ENCODE measurements at places on chromosomes 7 and 10.

DNA sequence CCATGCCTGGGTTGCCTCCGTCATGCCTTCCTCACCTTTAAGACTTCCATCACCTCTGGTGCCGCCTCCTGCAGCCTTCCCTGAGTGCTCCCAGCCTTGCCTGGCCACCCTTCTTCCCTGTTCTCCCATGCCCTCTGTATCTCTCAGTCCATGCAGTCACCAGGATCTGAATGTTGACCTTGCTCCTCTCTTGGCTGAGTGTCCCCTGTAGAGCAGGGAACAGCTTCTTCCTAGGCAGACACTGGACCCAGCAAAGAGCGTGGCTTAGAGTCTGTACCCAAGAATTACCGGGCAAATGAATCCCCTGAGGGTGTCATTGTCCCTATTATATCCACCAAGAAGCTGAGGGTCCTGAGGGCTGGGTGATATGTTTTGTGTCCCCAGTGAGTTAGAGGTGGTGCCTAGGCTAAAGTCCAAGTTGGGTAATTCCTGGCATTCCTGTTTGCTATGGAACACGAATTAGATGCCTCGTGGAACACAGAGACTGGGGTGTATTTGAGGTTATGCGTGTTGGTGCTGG, 505.6 kb downstream of the RPS24 start:
- DNase-seq = no peak

- no peak for DNase-seq
Observed at GRCh38 chr7:143507094-143507518, 29.4 kb downstream of the TAS2R41 start.

GRCh38 chr7:12581897-12582296, 11.4 kb downstream of the SCIN start:
- no peak for DNase-seq

DNA sequence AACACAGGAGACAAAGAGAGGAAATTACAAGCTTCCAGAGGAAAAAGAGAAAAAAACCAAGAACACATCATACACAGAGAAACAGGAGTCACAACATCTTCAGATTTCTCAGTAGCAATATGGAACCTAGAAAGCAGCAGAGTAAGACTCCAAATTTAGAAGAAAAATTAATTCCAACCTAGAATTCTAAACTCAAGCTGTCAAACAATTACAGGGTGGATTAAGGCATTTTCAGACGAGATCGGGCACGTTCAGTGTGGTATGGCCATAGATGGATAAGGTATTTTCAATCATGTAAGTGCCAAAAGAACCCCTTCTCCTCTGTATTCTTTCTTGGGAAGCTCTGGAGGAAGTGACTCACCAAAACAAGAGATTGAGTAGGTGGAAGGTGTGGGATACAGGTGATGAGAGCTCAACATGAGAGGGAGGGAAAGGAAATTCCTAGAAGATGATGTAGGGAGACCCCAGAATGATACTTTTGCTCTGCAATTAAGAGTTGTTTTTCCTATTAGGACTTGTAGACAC, 51.6 kb downstream of the FAM204A start:
- no peak for DNase-seq

DNA sequence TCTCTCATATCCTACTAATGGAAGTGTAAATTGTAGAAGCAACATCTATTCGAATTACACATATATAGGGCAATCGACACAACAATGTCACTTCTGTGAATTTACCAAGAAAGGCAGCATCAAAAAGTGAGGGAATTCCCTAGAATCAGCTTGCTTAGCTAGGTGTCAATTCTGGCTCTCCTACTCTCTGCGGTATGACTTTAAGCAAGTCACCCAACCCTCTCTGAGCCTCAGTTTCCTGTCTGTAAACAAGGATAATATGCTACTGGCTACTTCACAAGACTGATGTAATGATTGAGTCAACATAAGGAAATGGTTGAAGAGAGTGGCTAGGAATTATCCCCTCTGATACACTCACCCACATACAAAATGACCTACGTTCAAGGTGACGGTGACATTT, 19.4 kb downstream of the CCDC6 start:
- no peak for DNase-seq

- no peak for DNase-seq
Observed at GRCh38 chr7:97024209-97025129, at the start of gene DLX5. Gene DLX5 (minus strand): TSS chr7:97024831. CDS start chr7:97024623, 208 bp downstream.

GRCh38 chr10:102085336-102085735, 20.2 kb downstream of the HPS6 start:
- DNase-seq = no peak

DNA sequence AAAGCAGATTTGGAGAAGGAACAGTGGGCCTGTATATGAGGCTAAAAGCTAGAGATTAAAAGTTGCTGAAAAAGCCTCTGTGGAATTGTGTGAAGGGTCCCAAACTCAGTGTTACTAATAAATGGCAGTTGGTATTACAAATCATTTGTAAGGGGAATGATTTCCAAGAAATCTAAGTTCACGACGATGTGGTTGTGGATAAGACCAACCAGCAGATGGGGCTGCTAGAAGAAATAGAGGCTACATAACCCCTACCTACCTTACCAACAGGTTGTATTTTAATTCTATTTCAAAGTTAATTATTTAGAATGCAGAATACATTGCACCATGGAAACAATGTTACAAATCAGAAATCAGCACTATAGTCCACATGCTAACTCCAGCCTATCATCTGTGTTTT, 377.1 kb downstream of the HPSE2 start:
- no peak for DNase-seq

- no peak for DNase-seq
Observed at GRCh38 chr7:34622182-34622581, 35.8 kb upstream of the NPSR1 start.

DNA sequence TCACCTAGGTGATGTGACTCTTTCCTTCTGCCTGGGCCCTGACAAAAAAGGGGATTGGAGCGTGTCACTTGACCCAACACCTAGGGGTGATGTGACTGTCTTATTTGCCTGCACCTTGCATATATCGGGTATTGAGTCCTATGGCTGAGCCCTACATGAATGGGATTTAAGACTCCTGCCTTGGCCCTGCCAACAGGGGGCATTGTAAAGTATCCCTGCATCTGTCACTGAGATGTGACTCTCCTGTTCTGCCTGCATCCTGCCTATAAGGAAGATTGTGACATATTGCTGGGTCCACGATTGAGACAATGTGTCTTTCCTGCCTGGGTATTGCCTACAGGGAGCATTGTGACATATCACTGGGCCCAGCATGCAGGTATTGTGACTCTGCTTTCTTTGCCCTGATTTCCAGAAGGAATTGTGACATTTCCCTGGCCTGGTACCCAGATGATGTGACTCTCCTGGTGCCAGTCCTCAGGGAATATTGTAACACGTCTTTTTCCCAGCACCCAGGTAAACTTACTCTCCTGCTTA, 14.2 kb upstream of the ZNF107 start:
- no peak for DNase-seq

- no peak for DNase-seq
Observed at GRCh38 chr7:118918556-118918955, 694.1 kb downstream of the ANKRD7 start.

DNA sequence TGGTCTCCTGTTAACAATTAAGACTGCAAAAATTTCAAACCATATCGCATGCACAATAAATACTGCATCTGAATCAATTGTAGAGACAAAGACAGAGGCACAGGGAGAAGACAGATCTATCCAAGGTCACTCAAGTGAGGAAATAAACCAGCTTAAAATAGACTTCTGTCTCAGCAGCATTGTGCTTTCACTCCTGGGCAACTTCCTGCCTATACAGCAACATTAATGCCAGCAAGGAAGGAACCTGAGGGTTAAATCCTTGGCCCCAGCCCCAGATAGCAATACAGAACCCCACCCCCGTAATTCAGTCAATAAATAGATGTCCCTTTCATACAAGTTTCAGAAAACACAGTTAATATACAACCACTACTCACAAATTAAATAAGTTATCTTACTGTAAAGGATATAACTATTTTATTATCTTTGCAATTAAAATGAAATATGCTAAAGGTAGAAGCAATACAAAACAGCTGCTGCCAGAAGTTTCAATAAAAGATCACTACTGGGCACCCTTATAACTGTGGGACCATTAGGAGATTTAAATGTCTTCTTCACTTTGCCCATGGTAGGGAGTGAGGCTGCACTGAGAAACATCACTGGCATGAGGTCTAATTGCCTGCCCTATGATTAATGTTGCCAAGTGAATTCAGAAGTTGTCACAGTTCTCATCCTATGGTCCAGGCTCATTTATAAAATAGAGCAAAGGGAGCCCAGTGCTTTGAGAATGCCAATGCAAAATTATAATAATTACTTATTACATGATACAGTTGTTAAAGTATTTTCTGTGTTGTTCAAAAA, 49.4 kb downstream of the CAV1 start:
- DNase-seq = no peak

DNA sequence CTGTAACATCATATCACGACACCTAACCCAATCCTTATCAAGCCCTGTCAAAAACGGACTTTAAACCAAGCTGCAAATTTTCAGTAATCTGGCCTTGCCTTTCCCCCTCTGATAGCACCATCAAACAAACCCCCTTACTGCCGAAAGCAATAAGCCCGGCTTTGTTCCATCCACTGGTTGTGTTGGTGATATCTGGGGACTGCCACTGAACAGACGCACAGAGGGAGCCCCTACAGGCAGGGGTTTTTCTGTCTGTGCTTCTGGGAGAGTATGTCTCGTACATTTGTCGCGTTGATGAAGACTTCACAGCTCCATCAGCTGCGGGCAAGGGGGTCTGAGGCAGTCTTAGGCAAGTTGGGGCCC, 550 bp upstream of the PLAU start:
- no peak for DNase-seq
